ENCODE measurements at places on chromosomes 2 and 18.

DNA sequence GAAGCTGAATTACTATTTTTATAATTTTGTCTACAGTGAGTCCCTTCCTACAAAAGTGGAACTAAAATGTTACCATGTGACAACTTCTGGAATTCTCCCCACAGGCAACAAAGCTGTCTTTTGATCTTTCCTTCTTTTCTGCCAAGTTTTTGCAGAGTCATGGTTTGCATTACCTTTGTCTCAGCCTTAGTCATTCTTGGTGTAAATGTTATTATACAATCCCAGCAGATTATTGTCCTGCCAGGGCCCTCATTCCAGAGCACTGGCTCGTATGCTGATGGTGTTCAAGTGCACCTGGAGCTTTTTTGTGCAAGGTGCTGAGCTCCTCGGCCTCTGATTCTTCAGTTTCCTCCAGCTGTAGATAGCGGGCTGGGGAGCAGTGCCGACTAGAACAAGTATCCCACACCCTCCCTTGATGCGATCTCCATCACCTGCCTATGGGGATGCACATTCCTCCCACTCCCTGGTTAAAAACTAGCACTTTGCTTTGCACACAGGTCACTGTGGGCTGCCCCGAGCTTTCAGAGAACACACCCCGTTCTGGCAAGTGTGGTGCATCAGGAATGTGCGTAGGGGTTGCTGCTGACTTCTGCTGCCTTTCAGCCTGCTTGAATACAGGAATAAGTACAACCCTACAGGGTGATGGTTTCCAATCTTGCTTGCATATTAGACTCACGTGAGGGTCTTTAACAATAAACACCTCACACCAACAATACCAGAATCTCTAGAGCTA is 263.6 kb downstream of the RNF144A start:
- DNase-seq: no peak

DNA sequence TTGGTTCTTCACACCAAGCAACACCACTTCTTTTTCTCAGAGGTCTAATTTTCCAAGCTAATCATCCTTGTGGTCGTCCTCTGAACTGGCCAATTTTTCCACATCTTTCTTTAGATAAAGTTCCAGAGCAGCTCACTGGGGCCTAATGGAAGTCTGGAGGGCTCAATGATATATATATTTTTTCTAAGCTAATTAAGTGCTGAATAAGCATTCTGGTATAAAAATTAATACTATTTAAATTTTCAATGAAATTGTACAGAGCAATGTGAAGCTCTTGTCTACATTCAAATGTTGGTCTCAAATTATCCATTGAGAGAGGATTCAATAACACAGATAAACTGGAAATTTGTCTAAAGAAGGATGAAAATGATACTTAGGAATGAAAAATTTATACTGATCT is 866.6 kb downstream of the ERBB4 start:
- no peak for DNase-seq

- no peak for DNase-seq
Measured at GRCh38 chr18:48806551-48807261, 144.1 kb downstream of the SMAD7 start.

DNA sequence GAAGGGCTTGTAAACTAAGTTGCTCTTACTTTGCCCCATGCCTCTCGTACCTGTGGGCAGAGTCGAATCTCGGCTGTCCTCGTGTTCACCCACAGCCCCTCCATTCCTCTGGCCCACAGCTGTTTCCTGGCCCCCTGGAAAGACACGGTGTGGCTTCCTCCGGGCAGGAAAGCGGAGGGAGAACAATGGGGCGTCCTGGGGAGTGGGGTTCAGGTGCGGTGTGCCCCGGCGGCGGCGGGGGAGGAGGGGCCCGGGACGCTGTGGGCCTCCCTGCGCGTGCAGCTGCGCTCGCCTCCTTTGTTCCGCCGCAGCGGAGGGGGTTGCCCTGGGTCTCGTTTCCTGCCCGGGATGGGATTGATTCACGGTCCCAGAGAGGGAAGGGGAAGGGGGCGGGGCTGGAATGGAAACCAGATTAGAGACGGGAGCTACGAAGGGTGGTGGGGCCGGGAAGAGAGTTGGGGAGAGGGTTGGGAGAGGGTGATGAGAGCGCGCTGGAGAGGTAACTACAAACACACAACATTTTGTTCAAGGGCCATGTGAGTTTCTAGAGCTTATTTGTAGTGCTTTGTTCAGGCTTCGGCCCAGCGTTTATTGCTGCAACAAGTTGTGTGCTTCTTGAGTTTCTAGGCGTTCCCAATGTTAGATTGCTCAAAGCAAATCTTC is 796 bp downstream of the MYO1B start:
- DNase-seq: no peak

- no peak for DNase-seq
Measured at GRCh38 chr2:18171191-18172139, 293.0 kb downstream of the KCNS3 start.
